Liver (tissue), 10 donors: ENCODE measurements at places on chromosomes 2 and 18.
A peak's percentile ranks its signal among the peaks of the same experiment; 100 is the strongest.

DNA sequence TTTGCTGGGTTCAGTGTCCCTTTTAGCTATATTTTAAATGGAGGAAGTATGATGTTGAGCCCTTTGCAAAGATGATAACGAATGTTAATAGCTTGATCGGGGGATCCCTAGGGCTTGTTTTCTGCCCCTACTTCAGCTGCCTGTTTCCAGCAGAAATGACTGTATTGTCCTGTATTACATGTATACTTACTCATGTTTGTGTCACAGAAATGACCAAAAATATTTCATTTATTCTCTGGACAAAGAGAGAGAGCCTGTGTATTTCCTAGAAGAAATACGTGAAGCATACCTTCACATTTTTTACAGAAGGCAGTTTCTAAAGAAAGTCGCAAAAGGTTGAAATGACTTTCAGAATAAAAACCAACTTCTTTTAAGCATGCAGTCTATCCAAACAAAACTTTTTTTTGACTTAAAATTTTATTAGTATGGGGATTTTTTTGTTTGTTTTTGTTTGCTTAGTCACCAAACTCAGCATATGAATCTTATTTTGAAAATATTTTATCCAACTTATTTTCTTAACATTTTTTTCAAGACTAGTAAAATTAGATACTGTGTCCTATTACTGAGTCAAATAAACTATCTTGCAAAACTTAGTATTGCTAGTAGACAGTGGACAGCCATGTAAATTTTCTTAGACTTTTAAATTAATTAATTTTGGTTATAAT, 68.9 kb downstream of the PTRHD1 start:
- no peak for DNase-seq

- DNase-seq, result peak; percentile 35
These were observed 640 bp downstream of the SPTBN1 start for GRCh38 chr2:54456612-54457322.

GRCh38 chr18:59272891-59273758, at the start of gene RAX:
RAX (minus strand) TSS chr18:59273454; CDS start chr18:59273206, 248 bp downstream.
- DNase-seq, result no peak

DNA sequence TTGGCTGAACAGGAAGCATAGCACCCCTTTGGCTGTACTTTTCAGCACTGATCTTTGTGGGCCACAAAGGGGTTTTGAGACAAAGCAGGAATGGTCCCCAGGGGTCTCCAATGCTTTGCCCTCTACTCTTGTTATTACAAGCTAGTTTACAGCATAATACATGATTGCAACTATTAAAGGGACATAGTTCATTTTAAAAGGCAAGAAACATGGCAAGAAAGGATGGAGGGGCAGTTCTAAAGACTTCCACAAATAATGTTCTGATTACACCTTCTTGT, 196.6 kb downstream of the FHOD3 start:
- DNase-seq, result no peak

DNA sequence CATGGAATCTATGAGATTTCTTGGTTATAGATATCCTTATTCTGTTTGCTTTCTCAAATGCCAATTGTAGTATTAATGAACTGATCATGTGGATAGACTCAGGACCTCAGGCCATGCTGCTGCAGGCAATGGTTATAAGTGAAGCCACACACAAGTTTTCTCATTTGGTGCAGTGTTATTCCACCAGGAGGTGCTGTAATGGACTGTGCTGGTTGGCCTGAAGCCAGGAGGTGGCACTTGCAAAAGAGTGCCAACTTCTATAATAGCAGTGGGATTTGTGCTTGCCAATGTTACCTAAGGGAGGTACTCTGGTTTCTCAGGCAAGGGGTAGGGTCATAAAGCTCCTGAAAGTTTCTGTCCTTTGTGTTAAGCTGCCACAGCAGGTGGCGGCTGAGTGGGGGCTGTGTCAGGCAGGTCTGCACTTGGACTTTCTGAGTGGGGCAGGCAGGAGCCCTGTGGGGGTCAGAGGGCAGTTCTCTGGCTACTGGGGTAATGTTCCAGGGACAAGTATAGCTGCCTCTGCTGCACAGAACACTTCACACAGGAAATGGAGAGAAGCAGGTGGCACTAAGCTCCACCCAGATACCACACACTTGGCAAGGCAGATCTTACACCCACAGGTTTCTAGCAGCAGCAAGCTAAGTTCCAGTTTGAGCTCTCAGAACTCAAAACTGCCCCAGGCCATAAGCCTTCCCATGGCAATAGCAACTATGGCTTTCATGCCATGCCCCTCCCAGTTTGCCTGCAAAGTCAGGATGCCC, 352.6 kb upstream of the CWC22 start:
- no peak for DNase-seq

DNA sequence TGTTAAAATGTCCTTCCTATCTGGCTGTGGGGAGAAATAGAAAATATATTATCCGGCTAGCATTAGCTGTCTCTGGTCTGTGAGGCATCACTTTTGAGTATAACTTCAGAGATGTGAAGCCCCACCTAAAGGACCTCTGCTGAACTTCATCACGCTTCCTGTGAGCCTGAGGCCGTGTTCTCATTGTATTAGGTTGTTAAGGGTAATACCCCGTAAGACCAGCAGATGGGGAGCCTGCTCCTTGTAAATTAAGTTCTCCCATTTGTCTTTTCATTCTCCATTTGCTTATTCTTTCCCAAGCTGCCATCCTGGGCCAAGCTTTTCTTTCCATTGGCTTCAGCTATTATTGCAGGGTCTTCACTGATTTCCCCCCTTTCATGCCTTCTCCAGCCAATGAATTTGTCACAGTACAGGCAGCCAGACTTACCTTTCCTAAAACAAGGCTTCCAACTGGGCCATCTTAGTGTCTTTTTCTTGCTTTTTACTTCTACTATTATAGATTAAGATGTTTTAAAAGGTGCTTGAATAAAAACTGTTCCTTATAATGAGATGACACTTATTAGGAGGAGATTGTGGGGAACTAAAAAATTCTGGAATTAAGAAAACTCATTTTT, 12.4 kb downstream of the NIF3L1 start:
- peak; percentile 53 for DNase-seq

GRCh38 chr2:179336782-179337534, 72.3 kb upstream of the SESTD1 start:
- no peak for DNase-seq

GRCh38 chr2:203673933-203674332, 32.5 kb upstream of the CD28 start:
- DNase-seq, result no peak

DNA sequence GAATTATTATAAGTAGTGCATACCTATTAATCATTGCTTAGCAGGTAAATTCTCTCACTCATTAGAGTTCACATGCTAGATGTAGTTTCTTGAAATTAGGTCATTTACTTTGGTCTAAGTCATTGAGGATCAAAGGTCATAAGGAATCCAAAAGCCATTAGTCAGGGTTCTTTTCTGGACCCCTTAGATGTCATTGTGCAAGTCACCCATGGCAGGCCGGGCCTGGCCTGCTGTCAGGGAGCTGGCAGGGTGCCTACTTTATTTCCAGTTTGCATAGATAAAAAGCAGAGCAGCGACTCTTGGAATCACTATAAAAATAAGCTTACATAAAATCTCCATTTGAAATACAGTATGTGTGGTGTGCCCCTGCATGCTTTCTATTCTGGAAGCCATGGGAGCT, 91.3 kb downstream of the MEIS1 start:
- no peak for DNase-seq

DNA sequence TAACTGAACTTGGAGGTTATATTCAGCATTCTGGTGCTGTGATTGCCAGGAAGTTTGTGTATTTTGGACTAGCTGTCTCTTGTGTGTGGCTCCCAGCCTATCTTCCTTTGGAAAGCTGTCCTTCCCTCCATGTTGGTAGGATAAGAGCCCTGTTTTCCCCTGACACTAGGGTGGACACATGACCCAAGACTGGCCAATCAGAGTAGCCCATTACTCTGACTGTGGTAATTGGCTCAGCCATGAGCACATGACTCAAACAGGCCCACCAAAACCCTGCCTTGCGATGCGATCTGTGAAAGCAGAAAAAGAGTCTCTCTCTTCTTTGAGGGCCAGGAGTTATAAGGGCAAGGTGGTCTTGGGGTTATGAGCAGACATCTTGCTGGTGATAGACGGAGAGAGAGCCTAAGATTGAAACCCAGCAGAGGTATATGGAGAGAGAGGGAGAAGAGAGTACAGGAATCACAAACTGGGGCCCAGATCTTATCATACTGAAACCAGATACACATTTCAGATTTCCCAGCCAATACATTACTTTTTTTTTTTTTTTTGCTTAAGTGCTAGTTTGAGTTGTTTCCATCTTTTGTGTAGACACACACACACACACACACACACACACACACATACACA, 45.3 kb upstream of the SERPINE2 start:
- DNase-seq, result no peak

GRCh38 chr2:69171116-69171896, 158.3 kb downstream of the ANTXR1 start:
- DNase-seq, result no peak

GRCh38 chr2:2237563-2237962, 93.5 kb downstream of the MYT1L start:
- DNase-seq, result no peak

GRCh38 chr2:41137031-41137430, 685.1 kb upstream of the SLC8A1 start:
- DNase-seq, result no peak

DNA sequence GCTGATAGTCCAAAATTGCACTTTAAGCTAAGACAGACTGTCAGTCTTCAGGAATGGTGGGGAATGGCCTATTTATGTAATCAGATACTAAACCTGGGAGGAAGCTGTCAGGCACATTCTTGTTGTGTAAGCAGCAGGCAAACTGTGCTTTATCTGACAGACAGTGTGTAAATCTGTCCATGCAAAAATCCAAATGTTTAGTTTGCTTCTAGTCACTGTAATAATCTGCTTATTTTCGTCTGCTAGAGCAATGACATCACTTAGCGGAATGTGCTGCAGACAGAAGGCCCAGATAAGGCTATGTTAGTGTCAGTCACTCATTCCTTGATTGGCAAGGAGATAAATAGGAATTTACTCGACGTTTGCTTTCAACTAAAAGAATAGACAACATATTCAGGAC, 263.5 kb downstream of the ZNF407 start:
- no peak for DNase-seq

- DNase-seq, result no peak
These were observed 55.3 kb downstream of the G6PC2 start for GRCh38 chr2:168956392-168956791.

GRCh38 chr2:12381543-12382325, 335.0 kb upstream of the TRIB2 start:
- DNase-seq, result no peak

DNA sequence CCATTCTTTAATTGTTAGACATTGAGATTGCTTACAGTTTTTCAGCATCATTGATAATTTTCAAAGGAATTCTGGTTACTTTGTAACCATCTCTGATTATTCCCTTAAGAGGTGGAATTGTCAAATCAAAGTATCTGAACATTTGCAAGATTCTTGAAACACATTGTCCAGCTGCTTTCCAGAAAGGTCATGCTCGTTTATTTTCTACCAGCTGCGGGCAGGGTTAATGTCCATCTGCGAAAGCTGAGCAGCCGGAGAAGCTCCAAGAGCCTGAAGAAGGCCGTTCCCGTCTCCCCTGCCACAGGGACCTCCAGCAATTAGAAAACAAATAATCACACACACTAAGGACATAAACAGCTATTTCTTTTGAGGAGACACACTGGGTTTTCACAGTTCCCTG, 76.1 kb upstream of the TXNDC2 start:
- DNase-seq, result no peak

DNA sequence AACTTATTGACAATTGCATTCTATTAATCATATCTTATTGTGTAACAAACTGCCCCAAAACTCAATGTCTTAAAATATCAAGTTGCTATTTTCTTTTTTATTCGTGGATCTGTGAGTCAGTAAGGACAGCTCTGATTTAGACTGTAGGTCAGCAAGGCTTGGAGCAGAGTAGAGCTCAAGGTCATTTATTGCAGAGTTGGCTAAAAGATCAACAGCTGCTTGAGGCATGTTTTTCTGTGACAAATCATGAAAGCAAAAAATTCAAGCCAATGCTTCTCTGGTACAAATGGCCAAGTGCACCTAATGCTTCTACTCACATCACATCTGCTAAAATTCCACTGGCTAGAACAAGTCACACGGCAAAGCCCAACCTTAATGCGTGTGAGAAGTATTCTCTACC, 497.7 kb upstream of the LRATD1 start:
- no peak for DNase-seq

DNA sequence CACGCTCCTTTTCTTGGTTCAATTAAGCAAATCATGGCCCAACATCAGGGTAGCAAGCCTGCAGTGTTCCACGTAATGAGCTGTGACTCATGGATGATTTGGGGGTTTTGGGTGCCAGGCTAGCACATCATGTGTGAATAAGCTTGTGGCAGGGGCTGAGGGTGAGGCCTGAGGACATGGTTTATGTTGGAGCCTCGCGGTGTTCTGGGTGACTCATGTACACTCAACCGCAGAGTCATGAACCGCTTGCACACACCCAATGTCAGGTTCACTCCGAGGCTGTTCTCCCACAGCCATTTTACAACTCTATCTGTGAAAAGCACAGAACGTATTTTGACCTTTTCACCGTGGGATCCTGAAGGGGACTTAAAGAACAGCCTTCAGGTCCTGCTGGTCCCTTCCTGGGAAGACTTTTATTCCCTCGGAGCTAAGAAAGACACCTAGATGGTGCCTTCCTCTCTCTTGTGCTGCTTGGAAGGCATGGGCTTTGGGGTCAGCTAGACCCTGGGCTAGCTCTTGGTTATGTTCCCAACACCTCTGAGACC, 139.9 kb upstream of the ZEB2 start:
- DNase-seq, result no peak

GRCh38 chr18:21361307-21361880, 119.4 kb downstream of the GREB1L start:
- no peak for DNase-seq

GRCh38 chr2:2850218-2850755, 519.2 kb upstream of the MYT1L start:
- DNase-seq, result no peak

DNA sequence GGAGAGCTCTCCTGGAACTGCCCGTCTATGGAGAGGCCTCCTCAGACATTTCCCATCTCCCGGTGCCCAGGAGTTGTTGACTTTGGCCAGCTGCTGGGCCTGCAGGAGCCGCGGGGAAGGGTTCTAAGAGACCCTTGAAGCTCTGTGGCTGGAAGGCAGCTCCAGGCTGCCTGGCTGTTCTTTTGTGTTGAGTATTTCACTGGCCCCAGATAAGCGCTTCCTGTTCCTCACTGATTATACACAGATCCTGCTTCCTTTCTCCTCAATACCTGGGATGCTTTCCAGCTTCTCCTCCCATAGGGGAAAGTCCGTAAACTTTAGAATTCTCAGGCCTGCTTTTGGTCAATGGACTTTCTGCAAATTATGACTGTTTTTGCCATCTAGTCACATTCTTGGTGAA, 57.8 kb downstream of the TGOLN2 start:
- DNase-seq, result no peak

DNA sequence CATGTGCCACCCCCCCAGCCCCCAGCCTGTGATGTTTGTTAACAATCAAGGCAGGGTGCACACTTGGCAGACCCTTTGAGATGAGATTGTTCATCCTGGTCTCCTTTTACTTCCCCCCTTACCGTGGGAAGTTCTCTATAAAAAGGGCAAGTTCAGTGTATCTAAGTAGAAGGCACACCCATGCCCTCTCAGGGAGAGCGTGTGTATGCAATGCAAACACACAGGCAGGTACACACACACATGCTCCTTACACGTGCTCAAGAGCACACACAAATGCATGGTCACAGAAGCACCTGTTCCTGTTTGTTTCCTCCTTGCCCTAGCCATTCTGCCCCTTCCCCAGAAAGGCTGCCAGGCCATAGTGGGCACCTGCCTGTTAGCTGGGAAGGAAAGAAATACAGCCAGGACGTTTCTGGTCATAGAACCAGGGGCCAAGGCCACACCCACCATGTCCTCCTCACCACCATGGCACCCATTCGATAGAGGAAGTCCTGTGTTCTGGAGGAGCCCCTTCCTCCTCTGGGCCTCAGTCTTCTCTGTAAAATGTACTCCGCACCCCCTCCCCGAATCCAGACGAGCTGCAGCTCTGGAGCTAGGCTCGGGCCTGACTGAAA, 3.1 kb downstream of the ATOH8 start:
- DNase-seq, result no peak
